ENCODE measurements at places on chromosomes 13 and 19. TPM values are rescaled to one million over a fixed set of nuclear protein-coding genes. Genes with fewer than 3 reads are reported as not detected.

The ZNF100 gene
- polyA plus RNA-seq: 4.9 TPM

The HSD17B14 gene
- 32.7 TPM for polyA plus RNA-seq

The C1QTNF9 gene
- polyA plus RNA-seq: not detected

- H3K27ac ChIP-seq: no peak overlapping the region
- peaks cover 10% of the 10 kb centered on the region for H3K36me3 ChIP-seq
- H3K27me3 ChIP-seq: no peaks in the 10 kb centered on the region
- H3K4me1 ChIP-seq: no peaks in the 10 kb centered on the region
These were observed 46.8 kb downstream of the ARHGEF7 start for GRCh38 chr13:111161601-111162600.

DNA sequence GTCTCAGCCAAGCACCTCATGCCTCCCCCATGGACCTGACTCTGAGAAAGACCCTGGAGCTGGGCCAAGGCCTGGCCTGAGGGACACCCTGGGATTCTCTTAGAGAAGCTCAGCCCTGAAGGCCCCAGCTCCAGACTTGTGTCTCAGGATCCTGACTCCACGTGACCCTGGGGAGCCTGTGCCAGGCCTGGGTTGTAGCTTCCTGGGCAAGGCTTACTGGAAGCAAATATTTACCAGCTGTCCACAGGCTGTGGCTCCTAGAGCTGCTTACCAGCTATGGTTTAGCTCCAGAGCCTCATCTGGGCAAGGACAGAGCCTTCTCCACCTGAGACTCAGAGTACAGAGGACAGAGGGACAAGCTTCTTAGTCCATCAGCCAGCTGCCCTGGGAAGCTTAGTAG, 61.0 kb upstream of the CEACAM8 start:
- no peak for DNase-seq
- H3K27me3 ChIP-seq: no peaks in the 10 kb centered on the region
- H3K36me3 ChIP-seq: no peaks in the 10 kb centered on the region

Measured in H1 (cell line).